Stimulated activated CD8-positive, alpha-beta memory T cell treated with anti-CD3 and anti-CD28 coated beads, Interleukin-4, amount 100 ng/mL, for 4 hours (primary cell): ENCODE measurements at places on chromosomes 4 and X.

DNA sequence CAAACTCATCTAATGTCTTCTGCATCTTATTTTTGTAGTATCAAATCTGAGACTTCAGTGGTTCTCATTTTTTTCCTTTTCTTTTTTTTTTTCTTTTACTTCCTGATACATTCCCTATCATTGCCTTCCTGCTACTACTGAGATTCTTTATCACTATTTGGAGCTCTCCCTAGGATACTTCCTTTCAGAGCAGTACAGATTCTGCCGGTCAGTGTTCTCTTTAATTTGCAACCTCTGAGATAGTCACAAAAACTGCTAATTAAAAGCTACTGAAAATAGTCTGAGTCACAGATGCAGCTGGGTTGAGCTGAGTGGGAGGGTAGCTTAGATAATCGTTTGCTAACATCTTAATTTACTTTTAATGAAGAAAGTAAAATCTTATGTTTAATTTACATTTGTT, 1279.7 kb downstream of the ARAP2 start:
- no peak for DNase-seq

GRCh38 chr4:61896634-61897033, 696.5 kb downstream of the ADGRL3 start:
- DNase-seq, result no peak

DNA sequence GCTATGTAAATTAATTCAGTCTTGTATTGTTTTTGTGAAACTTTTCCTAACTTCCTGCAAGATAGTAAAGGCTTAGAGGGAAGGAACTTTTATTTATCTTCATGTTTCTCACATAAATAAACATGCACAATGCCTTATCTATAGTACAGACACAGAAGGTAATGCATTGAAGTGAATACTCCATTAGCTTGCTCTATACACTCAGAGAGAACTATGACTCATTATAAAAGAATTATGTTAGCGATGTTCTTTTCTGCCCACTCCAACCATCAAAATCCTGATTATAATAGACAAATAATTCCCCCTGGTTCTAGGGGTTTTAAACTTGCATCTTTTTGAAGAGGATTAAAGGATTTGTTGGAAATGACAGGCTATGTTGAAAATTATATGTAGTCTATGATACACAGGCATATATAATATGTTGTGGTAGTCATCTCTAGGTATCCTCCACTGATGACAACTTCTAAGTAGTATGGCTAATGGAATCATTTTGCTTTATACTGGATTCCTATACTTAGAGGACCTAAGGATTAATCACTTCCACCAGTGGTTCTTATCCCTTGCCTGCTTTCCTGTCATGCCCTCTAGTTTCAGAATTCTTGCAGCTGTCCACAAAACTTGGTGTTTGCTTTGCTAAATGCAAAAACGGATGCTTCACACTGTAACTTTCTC, 115.7 kb downstream of the NDST4 start:
- no peak for DNase-seq

DNA sequence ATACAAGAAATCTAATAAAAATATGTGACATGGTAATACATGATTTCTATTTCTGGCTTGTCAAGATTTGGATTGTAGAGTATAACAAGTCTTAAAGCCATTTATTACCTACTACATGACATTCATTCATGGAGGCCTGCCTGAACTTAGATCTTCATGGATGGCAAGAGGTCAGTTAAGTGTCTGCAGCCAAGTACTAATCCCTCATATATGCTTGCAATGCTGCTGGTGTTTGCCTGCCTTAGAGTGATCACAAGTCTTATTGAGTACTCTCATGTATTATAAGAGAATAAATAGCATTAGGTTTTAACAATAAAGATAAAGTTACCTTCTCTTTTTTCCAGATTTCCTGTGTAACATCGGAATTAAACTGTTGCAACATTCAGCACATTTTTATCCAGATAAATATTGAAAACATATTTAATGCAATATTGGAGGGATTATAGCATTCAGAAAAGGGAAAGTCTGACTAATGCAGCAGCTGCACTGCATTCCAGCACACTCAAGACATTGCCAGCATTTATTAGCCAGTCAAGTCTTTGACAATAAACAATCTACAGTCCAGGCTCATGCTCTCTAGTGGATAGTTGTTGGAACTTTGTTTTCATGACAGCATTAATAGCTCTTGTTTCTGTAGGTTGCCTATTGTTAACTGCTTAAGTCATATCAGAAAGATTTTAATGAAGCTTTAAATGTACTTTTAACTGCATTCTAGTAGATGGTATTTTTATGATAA, 737.1 kb downstream of the FAT4 start:
- no peak for DNase-seq

- peak; percentile 9 for DNase-seq
These were observed at the start of gene MAPK10 for GRCh38 chr4:86359944-86360478. Gene MAPK10, minus strand, starts transcription at chr4:86360053.

GRCh38 chr4:170234800-170235199, 145.0 kb upstream of the AADAT start:
- no peak for DNase-seq

GRCh38 chr4:74884266-74884665, 48.6 kb upstream of the PARM1 start:
- no peak for DNase-seq

GRCh38 chr4:22875587-22876257, 183.0 kb downstream of the GBA3 start:
- DNase-seq, result no peak

- no peak for DNase-seq
These were observed 86.1 kb downstream of the SYNPO2 start for GRCh38 chr4:118974758-118975157.

GRCh38 chr4:169205075-169205743, 65.5 kb downstream of the SH3RF1 start:
- DNase-seq, result no peak

DNA sequence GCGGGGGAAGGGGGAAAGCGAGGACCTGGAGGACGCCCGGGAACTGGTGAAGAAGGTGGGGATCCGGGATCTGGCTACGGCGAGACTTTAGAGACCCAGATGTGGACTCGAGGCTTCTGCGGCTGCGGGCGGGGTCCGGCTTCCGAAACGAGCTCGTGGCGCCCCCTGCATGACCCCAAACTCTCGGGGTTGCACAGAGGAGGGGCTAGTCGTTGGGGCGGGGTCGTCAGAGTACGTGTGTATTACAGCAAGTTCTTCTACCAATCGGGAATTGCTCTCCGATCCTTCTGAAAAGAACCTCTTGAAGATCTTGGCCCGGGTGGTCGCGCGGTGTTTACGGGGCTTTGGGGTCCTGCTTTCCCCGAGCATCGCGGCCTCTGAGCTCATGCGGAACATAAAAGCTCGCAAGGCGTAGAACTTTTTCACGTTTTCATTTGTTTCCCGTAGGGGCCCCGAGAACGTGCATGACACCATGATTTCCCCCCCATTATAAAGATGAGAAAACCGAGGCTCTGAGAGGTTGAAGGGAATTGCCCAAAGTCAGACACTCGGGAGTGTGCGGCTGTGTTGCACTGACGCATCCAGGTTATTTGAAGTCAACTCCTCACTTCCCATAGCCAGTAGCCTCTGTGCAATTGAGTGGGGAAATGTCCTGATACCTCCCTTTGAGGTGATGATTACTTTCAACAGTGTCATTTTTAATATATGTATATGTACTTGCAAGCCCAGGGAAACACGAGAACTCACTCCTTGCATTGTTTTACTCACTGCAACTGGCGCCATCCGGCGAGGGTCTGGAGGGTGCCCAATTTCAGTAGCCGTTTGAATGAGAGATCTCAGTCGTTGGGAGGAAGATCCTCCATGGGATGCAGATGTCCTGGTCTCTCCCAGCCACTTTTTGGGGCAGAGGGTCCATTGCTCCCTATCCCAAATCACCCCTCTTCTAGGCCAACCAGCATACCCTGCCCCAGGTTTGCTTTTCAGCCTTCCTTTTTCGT, at the start of gene BEND4:
TSS of gene BEND4 (minus strand) at position 149 of the 998 bp plus-strand sequence. CDS start 512 bp downstream, outside the sequence.
- peak; percentile 5 for DNase-seq

DNA sequence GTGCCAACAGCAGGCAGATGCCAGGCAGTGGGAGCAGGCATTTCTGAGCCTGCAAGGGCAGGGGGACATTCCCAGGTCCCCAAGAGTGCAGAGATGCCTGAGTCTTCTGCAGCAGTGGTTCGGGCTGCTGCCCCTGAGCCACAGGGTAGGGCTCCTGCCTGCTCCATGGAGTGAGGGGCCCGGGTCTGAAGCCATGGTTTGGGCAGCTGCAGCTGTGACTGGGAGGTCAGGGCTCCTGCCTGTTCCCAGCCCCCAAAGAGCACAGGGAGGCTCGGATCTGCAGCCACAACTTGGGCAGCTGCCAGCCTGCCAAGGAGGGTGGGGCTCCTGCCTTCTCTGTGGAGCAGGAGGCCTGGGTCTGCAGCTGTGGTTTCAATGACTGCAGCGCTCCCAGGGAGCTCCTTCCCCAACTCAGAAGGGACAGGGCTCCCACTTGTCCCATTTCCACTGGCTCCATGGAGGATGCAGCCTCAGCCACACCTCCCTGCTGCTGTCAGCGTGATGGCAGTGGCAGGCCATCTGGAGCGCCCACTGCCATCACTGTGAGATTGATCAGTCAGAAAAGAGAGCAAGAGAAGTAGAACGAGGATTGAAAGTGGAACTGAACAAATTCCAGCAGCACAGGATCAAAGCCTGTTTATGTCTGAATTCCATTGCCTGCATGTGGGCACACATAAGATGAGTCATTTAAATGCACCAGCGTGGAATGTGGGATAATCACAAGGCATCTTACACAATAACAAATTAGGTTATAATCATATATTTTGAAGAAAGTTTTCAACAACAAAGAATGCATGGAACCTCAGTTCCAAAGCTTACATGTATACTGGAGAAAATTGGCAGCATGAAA, 93.1 kb upstream of the CXorf51A start:
- DNase-seq, result no peak

GRCh38 chr4:8769645-8770517, 101.8 kb downstream of the HMX1 start:
- no peak for DNase-seq

- no peak for DNase-seq
These were observed 47.5 kb downstream of the FGF13 start for GRCh38 chrX:138664016-138664415.

DNA sequence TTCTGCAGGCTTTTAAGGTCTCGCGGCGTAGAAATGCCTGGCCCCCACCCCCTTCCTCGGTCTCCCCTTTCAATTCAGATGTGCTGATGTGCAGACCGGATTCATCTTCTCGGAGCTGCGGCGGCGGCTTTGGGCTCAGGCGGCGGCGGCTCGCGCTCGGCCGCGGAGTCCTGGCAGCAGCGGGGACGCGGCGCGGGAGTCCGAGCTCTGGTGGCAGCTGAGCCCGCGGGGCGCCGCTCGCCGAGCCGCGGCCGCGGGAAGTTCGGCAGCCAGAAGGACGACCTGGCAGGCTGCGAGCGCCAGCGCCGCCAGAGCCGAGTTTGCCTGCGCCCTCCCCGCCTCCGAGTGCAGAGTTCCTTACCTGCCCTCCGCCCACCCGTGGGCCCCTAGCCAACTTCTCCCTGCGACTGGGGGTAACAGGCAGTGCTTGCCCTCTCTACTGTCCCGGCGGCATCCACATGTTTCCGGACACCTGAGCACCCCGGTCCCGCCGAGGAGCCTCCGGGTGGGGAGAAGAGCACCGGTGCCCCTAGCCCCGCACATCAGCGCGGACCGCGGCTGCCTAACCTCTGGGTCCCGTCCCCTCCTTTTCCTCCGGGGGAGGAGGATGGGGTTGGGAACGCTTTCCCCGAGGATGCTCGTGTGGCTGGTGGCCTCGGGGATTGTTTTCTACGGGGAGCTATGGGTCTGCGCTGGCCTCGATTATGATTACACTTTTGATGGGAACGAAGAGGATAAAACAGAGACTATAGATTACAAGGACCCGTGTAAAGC, 448 bp downstream of the TLL1 start:
- no peak for DNase-seq

DNA sequence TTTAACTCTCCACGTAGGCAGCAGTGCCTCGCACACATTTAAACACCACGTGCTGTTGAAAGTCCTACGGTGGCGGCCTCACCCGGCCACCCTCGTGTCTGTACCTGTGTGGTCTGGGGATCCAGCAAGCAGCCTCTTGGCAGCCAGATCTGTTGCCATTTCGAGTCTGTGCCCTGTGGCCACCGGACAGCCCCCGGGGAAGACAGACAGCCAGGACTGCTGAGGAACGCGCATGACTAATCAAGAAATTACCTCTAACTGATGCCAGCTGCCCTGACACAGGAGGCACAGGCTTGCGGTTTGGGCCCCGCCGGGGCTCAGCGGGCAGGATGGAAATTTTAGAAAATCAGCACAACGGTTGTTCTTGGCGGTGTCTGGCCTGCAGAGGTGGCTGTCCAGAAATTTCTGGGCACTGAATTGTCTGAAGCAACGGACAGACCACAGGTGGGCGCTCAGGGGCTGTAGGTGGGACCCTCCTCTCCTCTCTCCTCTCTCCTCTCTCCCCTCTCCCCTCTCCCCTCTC, 15.6 kb upstream of the ASMTL start:
- DNase-seq, result peak; percentile 70

DNA sequence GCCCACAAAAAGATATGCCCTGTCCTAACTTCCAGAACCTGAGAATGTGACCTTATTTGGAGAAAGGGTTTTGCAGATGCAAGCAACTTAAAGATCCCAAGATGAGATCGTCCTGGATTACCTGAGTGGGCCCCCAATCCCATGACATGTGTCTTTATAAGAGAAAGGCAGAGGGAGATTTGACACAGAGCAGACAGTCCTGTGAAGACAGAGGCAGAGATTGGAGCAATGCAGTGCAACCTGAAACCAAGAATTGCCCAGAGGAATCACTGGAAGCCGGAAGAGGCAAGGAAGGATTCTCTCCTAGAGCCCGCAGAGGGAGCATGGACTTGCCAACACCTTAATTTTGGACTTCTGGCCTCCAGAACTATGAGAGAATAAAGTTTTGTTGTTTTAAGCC, 171.5 kb downstream of the SMIM20 start:
- no peak for DNase-seq

GRCh38 chrX:49192722-49193328, 6.7 kb upstream of the PRICKLE3 start:
- DNase-seq, result no peak

GRCh38 chrX:40521868-40522450, 58.8 kb upstream of the ATP6AP2 start:
- DNase-seq, result no peak

DNA sequence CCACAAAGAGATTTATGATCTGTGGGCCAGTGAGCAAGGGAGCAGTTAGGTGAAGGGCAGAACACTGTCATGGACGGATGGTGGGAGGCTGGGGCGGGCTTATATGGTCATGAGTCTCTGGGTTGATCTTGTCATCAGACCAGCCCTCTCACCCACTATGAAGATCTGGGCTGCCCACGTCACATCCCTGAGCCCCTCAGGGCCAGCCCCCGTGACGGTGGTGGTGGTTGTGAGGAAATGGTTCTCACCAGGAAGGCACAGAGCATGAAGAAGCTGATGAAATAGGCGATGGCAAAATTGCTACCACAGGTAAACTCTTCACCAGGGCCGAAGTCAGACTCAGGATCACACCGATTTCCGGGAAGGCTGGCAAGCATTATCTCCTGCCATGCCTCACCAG, 11.1 kb upstream of the SYP start:
- no peak for DNase-seq

- DNase-seq, result no peak
These were observed 156.3 kb upstream of the RAI2 start for GRCh38 chrX:18017411-18017810.
